ENCODE measurements at places on chromosomes 12 and 14.

- no peak for DNase-seq
These were observed at the start of gene RASAL1 for GRCh38 chr12:113135178-113136127. TSS of gene RASAL1 (minus strand) at chr12:113135761. CDS start at chr12:113135462, 299 bp downstream.

GRCh38 chr12:70106347-70106746 lies 136.9 kb upstream of the CNOT2 start:
- no peak for DNase-seq

- no peak for DNase-seq
These were observed 144.4 kb upstream of the PRICKLE1 start for GRCh38 chr12:42733911-42734310.

DNA sequence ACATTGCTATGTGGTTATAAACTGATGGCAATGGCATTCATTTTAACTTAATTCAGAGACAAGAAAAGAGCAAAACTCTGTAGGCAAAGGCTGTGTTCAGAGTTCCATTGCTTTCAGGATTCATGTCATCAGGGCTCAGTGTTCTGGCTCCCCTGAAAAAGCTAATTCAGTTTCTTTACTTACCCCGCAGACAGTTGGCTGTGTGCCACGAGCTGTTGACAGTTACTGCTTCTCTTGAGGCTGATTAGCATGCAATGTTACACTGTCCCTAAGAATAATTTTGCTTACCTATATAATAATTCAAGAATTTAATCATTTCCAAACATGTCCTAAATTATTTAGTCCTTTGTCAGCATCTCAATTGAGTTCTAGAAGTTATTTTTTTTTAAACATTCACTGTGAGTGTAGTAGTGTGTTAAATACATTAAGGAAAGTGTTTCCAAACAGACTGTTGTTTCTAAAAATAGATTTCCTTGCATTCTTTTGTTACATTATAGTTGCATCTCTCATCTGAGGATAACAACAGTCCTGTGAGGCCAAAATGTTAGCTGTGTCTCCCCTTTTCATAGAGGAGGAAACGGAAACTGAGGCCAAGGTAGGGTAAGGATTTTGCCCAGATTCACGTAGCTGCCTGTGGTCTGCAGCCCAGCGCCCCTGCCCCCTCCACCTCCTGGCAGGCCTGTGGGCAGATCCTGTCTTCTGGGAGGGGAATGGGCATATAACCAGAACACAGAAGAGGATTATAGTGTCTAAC lies 98.6 kb downstream of the PELI2 start:
- no peak for DNase-seq

- DNase-seq, result no peak
These were observed 10.6 kb downstream of the TRHDE start for GRCh38 chr12:72282721-72283120.

- DNase-seq, result no peak
These were observed 41.4 kb upstream of the TUNAR start for GRCh38 chr14:95835121-95835730.

GRCh38 chr14:75494896-75495295 lies 27.4 kb upstream of the BATF start:
- DNase-seq, result no peak

GRCh38 chr12:10771132-10771733 lies 31.2 kb downstream of the TAS2R7 start:
- DNase-seq, result peak; percentile 13

DNA sequence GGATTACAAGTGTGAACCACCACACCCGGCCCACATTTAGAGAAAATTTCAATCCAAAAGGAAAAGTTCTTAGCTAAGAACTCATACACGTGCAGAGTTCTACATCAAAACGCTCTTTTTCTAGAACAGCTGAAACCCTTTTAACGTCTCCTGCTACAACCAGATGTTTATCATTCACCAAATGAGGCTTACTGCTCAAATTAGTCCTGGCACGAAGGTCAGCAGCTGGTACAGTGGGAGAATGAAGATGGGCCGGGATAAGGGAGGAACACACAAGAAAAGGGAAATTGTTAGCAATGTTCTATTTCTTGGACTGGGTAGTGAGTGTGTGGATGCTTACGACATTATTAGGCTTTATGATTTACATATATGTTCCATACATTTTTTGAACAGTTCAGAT lies 37.2 kb downstream of the PRKAB1 start:
- no peak for DNase-seq

- DNase-seq, result no peak
These were observed 232.4 kb downstream of the RGS6 start for GRCh38 chr14:72164420-72165228.

DNA sequence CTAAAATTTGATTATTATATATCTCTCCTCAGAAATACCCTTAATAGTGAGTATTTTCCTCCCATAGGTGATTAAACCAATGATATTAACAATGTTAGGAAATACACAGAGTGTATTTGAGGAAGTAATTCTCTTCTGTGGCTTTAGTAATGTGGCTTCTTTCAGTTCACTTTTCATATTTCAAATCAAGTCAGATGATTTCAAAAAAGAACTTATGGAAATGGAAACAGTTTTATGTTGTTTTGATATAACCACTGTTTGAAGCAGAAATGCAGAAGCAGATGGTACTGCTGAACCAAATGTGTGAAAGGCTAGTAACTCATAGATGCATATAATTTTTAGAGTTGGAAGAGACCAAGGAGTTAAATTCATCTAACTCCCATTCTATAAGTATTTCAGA lies 1.9 kb upstream of the GPR33 start:
- no peak for DNase-seq

- DNase-seq, result no peak
These were observed 29.5 kb downstream of the BMP4 start for GRCh38 chr14:53927171-53927570.

GRCh38 chr14:43503508-43503907 lies 1003.6 kb downstream of the FSCB start:
- DNase-seq, result no peak

GRCh38 chr12:120639771-120640721 lies at the start of gene CABP1:
TSS of gene CABP1 (plus strand) at chr12:120640626. CDS start at chr12:120640686, 60 bp downstream.
- DNase-seq, result no peak

- no peak for DNase-seq
These were observed 394.1 kb upstream of the FAR2 start for GRCh38 chr12:28755027-28755426.

GRCh38 chr12:76871082-76871481 lies 7.7 kb downstream of the CSRP2 start:
- no peak for DNase-seq

DNA sequence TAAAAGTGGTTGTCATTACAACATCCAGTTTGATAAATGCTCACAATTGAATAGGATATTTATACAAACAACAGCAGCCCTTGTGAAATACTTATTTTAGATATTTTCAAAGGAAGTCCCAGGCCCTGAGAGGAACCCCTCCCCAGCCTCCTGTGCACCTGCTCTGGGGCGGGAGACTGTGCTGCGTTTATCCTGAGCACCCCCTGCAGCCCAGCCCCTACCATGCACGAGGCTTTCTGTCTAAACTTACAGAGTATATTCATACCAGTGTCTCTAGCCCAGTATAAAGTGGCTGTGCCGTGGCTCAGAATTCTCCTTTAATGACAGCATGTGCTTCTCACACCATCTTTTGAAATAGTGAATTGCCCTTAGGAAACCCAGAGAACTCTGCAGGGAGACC lies 1084.3 kb downstream of the TMEM121 start:
- no peak for DNase-seq

GRCh38 chr14:104882325-104882973 lies 17.4 kb downstream of the CEP170B start:
- no peak for DNase-seq

DNA sequence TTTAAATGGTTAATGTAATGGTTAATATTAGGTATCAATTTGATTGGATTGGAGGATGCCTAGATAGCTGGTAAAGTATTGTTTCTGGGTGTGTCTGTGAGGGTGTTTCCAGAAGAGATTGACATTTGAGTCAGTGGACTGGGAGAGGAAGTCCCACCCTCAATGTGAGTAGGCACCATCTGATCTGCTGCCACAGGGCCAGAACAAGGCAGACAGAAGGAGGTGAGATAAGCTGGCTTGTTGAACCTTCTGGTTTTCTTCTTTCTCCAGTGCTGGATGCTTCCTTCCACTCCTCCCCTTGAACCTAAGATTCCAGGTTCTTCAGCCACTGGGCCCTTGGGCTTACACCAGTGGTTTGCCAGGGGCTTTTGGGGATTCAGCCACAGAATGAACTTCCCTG lies 756.5 kb upstream of the LRFN5 start:
- DNase-seq, result no peak

DNA sequence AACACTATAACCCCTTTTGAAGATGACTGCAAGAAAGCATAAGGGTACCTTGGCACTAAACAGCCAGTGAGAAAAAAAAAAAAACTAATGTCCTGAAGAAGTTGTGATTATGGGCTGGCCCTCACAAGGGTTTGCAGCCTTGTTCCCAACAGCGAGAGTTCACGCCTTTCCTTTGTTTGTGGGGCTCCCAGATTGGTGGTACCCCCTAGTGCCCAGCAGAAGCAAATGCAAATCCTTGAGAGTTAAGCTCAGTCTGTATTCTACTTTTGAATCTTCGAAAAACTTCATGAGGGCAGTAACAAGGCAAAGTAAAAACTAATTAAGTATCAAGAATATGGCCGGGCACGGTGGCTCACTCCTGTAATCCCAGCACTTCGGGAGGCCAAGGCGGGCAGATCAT lies 238.9 kb upstream of the LMO3 start:
- DNase-seq, result no peak

DNA sequence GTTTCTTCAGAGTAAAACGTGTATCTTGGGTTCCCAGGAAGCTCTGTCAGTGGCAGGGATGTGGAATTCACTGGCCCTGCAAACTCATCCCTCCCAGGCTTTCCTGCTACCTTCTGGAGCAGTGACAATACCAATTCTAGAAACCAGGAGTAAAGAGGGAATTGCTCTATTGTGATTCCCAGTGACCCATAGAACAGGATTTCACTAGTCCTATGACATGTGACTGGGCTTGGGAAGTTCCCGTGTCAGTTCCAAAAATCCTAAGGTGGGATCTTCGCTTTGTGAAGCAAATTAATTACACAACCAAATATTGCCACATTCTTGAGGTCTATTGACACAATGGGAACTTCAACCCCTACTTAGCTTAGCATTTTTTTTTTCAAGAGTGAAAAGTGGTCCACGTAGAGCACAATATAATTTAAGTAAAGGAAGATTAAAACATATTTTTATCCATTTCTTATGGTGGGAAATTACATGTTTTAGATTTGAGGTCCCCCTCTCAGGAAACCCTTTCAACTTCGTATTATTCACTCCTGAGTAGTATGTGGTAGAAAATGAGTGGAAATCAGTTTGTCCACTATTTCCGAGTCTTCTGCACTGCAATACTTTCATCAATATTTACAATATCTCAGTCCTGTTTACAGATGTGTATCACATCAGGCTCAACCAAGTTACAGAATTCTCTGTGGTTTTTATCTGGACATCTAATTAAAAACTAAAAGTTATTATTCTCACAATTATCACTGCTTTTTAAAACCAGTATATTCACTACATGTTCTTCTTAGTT lies 88.9 kb upstream of the SOX5 start:
- no peak for DNase-seq

DNA sequence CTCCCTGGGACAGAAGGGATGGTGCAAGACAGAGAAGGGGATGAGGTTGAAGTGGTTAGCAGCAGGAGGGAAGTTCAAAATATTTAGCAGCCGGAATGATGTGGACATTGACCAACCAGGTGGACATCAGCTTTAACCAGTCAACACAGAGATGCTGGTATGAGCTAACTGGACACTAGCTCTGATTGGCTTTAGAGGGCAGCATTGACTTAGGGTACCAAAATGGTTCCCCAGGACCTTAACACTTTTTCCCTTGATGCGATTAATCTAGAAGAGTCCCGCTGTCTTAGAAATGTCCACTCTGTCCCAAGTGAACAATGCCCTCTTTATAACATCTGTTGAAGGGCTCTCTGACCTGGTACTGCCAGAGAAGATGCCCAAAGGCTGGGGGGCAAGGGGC lies 134.0 kb upstream of the GSC start:
- no peak for DNase-seq

GRCh38 chr12:95984682-95985081 lies 11.5 kb downstream of the HAL start:
- no peak for DNase-seq
